ENCODE measurements at places on chromosomes 1 and 21.
A peak's percentile ranks its signal among the peaks of the same experiment; 100 is the strongest.

DNA sequence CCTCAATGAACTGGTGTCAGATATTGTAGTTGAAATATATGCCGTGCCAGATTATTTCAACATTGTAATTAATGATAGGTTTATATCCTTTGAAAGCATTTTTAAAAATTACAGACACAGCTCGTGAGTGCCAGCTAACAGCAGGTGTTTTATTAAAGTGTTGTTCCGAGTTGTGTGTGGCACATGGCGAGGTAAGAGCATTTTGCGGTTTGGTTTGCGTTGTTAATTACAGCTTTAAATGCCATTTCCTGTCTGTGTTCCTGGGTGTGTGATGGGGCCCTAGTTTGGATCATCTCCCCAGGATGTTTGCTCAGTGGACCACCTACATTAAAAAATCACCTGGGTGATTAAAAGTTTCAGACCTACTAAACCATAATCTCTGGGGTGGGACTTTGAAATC lies 97.4 kb downstream of the PRDM2 start:
- DNase-seq = no peak

DNA sequence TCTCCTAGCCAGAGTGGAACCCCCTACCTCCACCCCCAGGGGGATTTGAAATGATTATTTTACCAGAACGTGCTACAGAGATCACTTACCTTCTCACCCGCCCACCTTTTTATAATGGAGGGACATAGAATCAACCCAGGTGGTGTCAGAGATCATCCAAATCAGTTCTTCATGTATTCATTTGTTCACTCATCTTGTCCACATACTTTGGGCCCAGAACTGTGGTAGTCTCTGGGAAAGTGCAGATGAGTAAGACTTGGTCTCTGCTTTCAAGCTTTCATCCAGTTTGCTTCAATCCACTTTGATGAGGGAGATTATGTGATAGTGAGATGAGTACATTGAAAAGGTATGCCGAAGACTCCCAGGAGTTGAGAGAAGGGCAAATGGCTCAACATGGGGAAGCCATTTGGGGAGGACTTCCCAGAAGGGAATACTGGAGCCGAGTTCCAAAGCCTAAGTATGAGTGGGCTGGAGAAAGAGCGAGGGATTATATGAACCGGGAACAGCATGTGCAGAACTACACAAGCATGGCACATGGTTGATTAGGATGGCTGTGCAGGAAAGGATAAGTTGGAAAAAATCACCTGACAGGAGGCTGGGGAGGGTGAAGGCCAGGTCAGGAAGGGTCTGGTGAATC lies 1.9 kb downstream of the FGGY start:
- DNase-seq = no peak

DNA sequence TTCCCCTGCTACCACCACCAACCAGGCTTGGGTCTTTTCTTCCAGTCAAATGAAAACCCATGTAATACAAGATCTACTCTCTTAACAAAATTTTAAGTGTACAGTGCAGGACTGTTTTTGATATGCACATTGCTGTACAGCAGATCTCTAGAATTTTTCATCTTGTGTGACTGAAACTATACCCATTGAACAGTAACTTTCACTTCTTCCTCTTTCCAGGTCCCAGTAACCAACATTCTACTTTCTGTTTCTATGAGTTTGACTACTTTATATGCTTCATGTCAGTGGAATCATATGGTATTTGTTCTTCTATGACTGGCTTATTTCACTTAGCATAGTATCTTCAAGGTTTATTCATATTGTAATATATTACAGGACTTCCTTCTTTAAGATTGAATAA lies 45.3 kb upstream of the PLPPR4 start:
- DNase-seq = no peak

- DNase-seq = peak; percentile 1
Measured at GRCh38 chr21:21481239-21481638, 483.0 kb downstream of the NCAM2 start.

DNA sequence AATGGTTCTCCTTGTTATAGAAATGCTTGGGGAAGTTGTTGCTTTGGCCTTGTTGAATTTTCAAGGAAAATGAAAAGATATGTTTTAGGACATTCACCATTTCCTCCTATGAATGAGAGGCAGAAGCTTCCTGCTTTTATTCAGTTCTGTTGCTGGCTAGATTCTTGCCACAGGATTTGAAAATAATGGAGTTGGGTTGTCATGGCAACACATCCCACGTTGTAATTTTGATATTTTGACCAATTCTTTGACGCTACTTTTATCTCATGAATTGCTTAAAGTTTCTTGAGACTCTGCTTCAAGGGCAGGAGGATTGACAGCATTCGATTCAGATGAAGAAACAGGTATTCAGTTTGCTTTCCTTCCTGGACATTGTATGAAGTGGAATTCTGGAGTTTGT lies 331.5 kb downstream of the PRDM2 start:
- DNase-seq = no peak

GRCh38 chr1:46248122-46248920 lies 758 bp downstream of the RAD54L start:
- peak; percentile 88 for DNase-seq

- no peak for DNase-seq
Measured at GRCh38 chr1:34266127-34266951, 89.6 kb downstream of the C1orf94 start.

- no peak for DNase-seq
Measured at GRCh38 chr1:76585980-76586674, 281.2 kb upstream of the ST6GALNAC5 start.

- peak; percentile 94 for DNase-seq
Measured at GRCh38 chr1:61322008-61322744, 239.8 kb downstream of the NFIA start.

- no peak for DNase-seq
Measured at GRCh38 chr1:94919241-94920030, 7.5 kb downstream of the CNN3 start.
